WERI-Rb-1 (cell line): ENCODE measurements at places on chromosomes 2 and 18.

DNA sequence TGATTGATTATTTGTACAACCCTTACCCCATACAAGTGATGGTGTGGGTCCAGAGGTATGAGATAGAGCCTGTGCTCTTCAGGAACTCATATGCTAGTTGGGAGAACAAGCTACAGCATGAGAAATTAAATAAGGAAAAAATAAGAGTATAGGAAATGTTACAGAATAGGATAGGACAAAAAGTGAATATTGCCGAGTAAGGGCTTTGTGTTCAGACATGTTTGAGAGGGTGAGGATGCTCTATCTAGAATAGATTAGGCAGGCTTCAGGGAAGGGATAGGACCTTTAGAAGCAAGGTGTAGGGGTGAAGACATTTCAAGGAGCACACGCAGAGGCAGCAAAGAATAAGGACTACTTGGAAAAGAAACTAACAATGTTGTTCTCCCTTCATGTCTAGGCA, 17.8 kb downstream of the CCDC150 start:
- no peak for DNase-seq

DNA sequence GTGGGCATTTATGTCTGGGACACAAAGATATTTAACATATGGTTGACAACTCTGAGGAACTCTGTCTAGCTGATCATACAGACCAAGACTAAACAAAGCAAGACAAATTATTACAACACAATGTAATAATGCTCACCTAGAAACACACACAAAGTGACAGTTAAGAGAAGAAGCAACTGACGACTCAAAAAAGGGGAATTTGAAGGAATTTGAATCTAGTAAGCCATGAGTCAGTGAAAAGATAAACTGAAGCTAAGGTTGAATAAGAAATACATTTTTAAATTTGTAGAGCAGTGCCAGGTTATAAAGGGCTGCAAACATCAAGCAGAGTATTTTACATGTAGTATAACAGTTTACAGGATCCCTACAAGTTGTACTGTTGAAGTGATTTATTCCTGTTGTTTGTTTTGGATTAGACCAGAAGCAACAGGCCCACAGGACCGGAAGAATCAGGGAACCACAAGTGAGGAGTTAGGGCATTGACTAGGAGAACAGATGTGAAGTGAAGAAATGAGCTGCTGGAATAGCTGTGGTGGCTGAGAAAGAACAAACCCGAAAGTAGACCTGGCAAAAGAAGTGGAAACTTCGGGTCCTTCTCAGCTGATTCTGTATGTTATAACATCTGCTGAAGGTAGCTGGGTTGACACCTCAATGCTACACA, 35.6 kb downstream of the IFIH1 start:
- DNase-seq: no peak

DNA sequence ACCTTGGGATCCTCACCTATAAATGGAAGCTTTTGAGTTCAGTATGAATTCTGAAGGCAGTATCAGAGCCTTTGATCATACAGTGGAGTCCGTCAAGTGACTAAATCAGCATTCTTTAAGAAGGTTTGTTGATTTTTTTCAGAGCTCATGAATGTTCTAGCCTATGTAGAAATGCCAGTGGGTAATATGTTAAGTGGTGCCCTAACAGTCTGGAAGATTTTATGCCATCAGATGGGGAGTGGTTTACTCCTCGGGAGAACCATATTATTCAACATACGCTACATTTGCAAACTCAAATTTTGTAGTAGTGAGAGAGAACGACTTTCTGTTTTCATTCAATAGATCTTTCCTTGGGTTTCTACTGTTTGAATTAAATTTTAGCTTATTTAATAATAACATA, 225.0 kb upstream of the ACVR2A start:
- no peak for DNase-seq

DNA sequence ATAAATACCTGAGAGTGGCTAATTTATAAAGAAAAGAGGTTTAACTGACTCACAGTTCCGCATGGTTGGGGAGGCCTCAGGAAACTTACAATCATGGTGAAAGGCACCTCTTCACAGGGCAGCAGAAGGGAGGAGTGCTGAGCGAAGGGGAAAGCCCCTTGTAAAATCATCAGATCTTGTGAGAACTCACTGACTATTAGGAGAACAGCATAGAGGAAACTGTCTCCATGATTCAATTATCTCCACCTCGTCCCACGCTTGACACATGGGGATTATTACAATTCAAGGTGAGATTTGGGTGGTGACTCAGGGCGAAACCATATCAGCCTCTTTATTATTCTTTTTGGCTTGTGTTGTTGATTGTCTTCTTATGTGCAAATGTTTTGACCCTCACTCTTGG, 76.2 kb downstream of the WDR7 start:
- DNase-seq: no peak

- DNase-seq: no peak
These were observed 175.2 kb downstream of the METTL4 start for GRCh38 chr18:2396162-2396505.

DNA sequence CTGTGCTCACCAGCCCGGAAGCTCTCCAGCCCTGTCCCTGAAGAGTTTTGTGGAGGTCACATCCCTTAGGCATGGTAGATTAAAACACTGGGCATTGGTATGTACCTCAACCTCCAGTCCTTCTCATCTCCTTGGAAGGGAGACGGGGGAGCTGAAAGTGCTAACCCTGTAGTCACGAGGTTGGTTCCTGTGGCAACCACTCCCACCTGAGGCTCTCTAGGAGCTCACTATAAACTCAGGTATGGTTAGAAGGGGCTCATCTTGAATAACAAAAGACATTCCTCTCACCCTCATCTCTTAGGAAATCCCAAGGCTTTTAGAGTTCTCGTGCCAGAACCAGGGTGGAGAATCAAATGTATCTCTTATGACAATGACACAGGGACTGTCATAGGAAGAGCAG, 43.0 kb upstream of the MGAT4A start:
- DNase-seq: no peak

GRCh38 chr2:29561181-29561580, 360.2 kb downstream of the ALK start:
- no peak for DNase-seq

- no peak for DNase-seq
These were observed 141.2 kb upstream of the LGALSL start for GRCh38 chr2:64312622-64313397.

DNA sequence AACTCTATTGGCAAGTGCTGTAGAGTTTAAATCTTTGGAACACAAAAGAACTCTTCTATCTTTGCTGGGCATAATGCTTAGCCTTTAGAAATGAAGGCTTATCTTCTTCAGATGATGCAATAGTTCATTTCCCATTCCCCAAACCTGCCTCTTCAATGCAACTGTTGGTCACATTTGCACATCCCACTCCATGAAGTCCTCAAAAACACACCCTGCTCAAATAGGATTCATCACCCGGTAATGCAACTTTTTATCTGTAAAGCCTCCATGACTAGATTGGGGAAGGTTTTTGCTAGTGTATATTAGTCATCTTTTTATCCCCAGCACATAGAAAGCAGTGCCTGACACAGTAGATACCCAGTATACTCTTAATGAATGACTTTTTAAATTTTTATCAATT, 376.4 kb downstream of the RBM43 start:
- no peak for DNase-seq

DNA sequence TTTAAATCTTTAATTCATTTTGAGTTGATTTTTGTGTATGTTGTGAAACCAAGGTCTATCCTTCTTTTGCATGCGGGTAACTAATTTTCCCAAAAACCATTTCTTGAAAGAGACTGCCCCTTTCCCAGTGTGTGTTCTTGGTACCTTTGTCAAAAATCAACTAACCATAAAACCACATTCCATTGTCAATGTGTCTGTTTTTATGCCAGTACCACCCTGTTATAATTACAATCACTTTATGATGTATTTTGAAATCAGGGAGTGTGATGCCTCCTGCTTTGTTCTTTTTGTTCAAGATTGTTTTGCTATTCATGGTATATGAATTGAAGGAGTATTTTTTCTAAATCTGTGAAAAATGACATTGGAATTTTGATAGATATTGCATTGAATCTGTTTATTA, 689.6 kb downstream of the TSN start:
- DNase-seq: no peak

DNA sequence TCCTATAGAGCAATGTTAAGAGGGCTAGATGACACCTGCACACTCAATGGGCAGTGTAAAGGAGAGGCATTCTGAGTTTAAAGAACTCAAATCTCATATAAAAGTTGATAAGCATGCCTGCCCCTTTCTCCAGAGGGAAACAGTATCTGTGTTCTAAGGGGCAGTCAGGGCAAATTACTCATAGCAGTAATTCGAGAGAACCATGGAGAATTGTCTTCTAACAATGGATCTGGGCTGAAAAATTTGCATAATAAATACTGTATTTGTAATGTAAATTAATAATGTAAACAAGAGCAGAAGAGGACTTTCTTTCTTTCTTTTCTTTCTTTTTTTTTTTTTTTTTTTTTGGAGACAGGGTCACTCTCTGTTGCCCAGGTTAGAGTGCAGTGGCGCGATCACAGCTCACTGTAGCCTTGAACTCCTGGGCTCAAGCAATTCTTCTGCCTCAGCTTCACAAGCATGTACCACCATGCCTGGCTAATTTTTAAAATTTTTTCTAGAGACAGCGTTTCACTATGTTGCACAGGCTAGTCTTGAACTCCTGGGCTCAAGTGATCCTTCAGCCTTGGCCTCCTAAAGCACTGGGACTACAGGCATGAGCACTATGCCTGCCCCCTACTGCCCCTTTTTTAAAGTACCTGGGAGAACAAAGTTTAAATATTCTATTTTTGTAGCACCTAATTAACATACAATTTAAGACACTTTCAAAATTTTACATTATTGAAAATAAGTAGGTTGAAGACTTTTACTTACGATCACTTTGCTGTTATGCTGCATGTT, 70.6 kb downstream of the OTX1 start:
- DNase-seq: no peak

DNA sequence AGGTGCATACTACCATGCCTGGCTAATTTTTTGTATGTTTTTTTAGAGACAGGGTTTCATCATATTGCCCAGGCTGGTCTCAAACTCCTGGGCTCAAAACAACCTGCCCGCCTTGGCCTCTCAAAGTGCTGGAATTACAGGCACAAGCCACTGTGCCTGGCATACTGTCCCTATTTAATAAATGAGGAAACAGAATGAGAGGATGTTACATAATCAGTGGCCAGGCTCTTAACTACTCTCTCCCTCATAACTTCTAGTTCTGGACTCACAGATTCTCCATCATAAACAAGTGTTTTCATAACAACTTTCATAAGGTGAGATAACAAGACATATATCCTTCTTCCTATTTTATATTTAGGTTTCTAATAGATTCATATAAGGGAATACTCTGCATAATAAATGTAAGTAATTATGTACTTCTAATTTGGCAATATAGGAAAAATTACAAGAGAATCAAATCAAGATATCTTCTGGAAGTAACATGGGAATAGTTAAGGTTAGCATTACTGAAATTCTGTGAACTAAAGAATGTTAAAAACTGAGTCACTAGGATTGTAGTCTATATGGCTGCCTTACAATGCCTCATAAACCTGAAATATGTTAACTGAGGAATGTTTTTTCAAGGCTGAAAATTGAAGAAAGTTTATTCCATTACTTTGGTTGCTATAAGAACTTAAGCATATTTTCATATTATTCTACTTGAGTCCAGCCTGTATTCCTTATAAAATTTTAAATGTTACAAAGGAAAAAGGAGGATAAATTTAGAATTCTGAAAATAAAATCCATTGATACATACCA, 71.3 kb downstream of the SLC25A12 start:
- DNase-seq: no peak

GRCh38 chr18:5469340-5469739, 74.5 kb downstream of the EPB41L3 start:
- no peak for DNase-seq

- no peak for DNase-seq
These were observed 144.4 kb upstream of the REV1 start for GRCh38 chr2:99634234-99634633.

- no peak for DNase-seq
These were observed 22.5 kb upstream of the SULT1C2 start for GRCh38 chr2:108266218-108266617.

DNA sequence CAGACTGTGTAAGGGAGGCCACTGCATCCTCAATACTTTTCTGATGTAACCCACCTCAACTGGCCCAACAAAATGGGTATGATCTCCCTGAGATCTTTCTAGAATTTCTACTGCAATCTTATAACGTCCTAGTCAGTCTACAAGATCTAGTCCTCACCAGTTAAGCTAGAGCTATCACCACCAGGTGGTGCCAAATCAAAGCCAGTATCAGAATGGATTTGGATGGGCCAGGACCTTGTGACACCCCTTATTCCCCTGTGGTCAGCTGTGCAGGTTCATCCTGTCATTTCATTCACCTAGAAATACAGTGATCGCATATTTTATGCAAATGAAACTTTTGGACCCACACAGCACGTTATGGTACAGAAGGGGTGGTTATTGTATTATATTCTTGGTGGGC, 90.3 kb downstream of the OLA1 start:
- DNase-seq: peak; percentile 73

GRCh38 chr2:112829961-112830681, 6.5 kb downstream of the IL1B start:
- DNase-seq: no peak

DNA sequence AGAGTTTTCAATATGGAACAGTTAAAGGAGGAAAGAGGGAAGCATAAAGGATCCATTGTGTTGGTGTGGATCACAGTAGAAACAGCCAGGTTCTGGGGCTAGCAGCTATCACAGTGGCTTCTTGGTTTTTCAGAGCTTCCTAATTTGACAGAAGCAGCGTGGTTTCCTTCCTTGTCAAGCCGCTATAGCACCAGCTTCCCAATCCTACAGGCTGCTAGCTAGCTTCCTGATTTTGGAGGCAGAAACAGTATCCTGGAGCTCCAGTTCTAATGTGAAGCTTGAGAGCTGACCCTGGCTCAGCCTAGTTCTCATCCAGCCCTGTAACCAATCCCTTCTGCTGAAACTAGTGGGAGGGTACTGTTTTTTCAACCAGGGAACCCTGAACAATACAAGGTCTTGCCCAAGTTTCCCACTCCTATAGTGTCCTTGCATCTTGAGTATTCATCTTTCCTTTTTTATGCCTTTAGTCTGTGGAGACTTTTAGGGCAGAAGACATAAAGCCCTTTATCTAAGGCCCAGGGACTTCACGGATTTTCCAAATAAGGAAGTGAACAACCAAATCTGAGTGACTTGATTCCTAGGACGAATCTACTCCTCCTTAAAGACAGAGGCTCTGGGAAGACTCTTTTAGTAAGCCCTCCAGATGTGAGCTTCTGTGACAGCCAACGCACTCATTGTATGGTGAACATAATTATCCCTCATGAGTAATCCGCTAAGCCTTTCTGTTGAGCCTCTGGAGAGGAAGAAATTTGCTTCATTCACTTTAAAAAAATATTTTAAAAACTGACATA, 33.8 kb downstream of the CCDC93 start:
- no peak for DNase-seq

- DNase-seq: no peak
These were observed 20.7 kb downstream of the RAMP1 start for GRCh38 chr2:237879991-237880560.

- no peak for DNase-seq
These were observed 409.6 kb downstream of the FBXO15 start for GRCh38 chr18:73737990-73738389.

GRCh38 chr2:16666449-16666801, 791 bp upstream of the CYRIA start:
- no peak for DNase-seq
